ENCODE measurements at places on chromosomes 7 and 10.

GRCh38 chr10:63273577-63273976 is 140.4 kb downstream of the NRBF2 start:
- no peaks in the 10 kb centered on the region for H3K27me3 ChIP-seq
- no peak overlapping the region for H3K4me3 ChIP-seq
- H3K4me1 ChIP-seq: no peaks in the 10 kb centered on the region
- no peak for DNase-seq
- no peak overlapping the region for H3K27ac ChIP-seq

- H3K27me3 ChIP-seq: no peaks in the 10 kb centered on the region
- no peaks in the 10 kb centered on the region for H3K36me3 ChIP-seq
- H3K4me3 ChIP-seq: no peak overlapping the region
These were observed 143.3 kb downstream of the CALN1 start for GRCh38 chr7:72268796-72269195.

GRCh38 chr10:103720964-103721335 is 134.4 kb downstream of the SH3PXD2A start:
- no peak overlapping the region for H3K4me3 ChIP-seq
- H3K4me1 ChIP-seq: peaks cover 4% of the 10 kb centered on the region
- no peak for DNase-seq

DNA sequence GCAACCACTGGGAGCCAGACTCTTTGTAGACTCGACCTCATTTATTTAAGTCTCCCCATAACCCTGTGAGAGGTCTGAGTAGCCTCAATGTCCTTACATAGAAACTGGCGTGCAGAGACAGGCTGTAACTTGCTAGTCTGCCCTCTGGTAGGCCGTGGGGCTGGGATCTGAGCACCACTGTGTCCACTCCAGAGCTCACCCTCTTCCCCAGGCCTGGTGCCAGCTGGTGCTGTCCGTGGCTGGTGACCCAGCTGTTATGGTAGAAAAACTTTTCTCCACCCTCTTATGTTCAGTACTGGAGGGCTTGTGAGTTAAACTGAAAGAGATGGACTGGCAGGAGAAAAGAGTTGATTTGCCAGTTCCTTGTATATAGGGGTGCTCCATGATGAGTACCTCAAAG is 41.9 kb downstream of the ADAMTS14 start:
- no peaks in the 10 kb centered on the region for H3K27me3 ChIP-seq
- H3K4me3 ChIP-seq: no peak overlapping the region
- no peak overlapping the region for H3K27ac ChIP-seq
- no peaks in the 10 kb centered on the region for H3K4me1 ChIP-seq
- DNase-seq: no peak
- H3K36me3 ChIP-seq: no peaks in the 10 kb centered on the region
